ENCODE measurements at places on chromosomes 16 and 17.
A peak's percentile ranks its signal among the peaks of the same experiment; 100 is the strongest.

DNA sequence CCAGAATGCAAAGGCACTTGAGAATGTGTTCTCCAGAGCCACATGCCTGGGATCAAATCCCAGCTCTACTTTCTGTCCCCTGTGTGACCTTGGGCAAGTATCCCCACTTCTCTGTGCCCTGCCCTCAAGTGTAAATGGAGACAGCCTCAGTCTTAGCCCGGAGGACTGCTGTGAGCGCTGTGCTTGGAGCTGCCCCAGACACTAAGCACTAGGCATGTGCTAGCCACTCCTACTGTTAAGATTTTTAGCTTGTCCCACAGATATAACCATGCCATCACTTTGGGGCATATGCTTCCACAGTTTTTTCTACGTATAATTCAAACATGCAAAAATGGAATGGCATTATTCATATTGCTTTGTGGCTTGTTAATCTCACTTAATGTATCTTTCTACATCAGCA, 29.4 kb downstream of the TMEM11 start:
- DNase-seq, result no peak
- no peak overlapping the region for H3K4me3 ChIP-seq
- no peak overlapping the region for H3K27ac ChIP-seq
- H3K27me3 ChIP-seq, result no peaks in the 10 kb centered on the region
- peaks cover 3% of the 10 kb centered on the region for H3K36me3 ChIP-seq

GRCh38 chr17:27535178-27535928, 79.1 kb downstream of the KSR1 start:
- DNase-seq, result no peak
- no peaks in the 10 kb centered on the region for H3K36me3 ChIP-seq
- H3K27ac ChIP-seq, result peak overlapping the region; percentile 73
- no peak overlapping the region for H3K4me3 ChIP-seq
- peaks cover 48% of the 10 kb centered on the region for H3K4me1 ChIP-seq

DNA sequence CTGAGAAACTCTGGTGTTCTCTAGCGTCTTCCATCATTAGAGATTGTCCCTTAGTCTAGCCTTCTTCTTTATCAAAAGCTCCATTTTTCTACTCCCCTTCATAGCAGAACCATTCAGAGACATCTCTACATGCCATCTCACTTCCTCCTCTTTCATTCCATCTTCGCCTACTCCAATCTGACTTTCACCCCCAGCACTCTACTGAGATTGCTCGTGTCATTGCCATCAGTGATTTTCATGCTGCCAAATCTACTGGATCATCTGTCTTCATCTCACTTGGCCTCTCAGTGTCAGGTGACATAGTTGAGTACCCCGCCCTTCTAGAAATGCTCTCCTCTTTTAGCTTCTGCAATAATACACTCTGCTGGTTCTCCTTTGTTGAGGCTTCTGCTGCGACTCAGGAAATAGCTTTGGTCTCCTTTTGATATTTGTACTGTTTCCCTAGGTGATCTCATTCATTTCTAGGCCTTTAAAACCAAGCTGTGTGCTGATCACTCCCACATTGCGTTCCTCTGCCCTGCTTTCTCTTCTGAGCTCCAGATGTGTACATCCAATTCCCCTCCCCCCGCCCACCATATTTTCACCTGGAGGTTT, 119.1 kb downstream of the FTO start:
- H3K27me3 ChIP-seq, result no peaks in the 10 kb centered on the region
- peaks cover 18% of the 10 kb centered on the region for H3K4me1 ChIP-seq
- H3K27ac ChIP-seq, result peak overlapping the region; percentile 66
- DNase-seq, result peak; percentile 52
- no peak overlapping the region for H3K4me3 ChIP-seq

GRCh38 chr16:27305839-27306442, 7.8 kb upstream of the IL4R start:
- H3K27ac ChIP-seq, result no peak overlapping the region
- no peaks in the 10 kb centered on the region for H3K4me1 ChIP-seq
- no peak overlapping the region for H3K4me3 ChIP-seq
- H3K36me3 ChIP-seq, result no peaks in the 10 kb centered on the region

- H3K4me3 ChIP-seq, result no peak overlapping the region
- H3K27me3 ChIP-seq, result no peaks in the 10 kb centered on the region
- no peaks in the 10 kb centered on the region for H3K36me3 ChIP-seq
- H3K27ac ChIP-seq, result no peak overlapping the region
- no peaks in the 10 kb centered on the region for H3K4me1 ChIP-seq
Observed at GRCh38 chr16:12449374-12449773, 354.3 kb downstream of the CPPED1 start.
